ENCODE measurements at places on chromosomes 6 and 20.

DNA sequence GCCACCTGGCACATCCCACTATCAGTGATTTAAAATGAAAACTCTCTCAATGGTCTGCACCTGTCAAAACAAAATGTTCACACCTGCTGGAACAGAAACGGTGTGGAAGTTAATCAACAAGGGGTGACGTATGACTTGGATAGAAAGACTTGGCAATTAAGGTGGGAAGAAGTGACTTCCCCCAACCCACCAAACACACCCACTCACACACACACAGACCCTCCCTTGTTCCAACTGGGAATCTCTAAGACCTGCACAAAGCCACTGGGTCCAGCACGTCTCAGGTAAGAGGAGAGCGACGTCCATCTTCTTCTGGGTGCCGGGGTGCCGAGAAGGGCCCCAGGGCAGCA, 25.1 kb upstream of the TCFL5 start:
- no peak for DNase-seq

GRCh38 chr20:57313230-57313629, 16.4 kb upstream of the SPO11 start:
- no peak for DNase-seq

DNA sequence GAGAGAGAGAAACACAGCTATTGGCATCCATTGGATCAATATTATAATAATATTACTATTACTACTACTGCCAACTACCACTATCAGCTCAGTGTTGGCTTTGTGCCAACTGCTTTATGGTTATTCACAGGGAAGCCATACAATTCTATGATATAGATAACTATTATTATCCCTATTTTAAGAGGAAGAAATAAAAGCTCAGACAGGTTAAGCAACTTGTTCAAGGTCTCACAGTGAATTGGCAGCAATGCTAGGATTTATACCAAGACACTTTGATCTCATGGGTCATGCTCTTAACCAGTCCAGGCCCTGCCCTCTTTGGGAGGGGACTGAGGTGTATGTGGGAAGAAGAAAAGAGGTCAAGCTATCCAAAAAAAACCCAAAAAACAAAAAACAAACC, 82.0 kb upstream of the TRAF3IP2 start:
- no peak for DNase-seq

DNA sequence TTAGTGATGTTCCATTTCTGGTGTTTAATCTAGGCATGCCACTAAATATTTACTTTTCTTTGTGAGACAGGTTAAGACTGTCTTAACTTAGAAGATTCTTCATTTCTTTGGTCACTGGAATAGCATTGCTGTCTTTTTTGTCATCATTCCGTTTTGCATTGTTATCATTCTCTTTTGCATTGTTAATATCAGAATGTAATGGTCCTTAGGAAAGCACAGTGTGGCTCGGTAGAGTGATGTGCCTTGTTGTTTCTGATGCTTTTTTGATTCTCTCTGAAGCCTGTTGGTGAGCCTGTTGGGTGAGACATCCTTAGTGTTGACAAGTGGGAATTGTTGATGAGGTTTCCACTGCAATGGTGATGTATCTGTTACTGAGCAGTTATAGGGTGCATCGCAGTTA, 23.2 kb downstream of the PLCB4 start:
- DNase-seq: no peak

DNA sequence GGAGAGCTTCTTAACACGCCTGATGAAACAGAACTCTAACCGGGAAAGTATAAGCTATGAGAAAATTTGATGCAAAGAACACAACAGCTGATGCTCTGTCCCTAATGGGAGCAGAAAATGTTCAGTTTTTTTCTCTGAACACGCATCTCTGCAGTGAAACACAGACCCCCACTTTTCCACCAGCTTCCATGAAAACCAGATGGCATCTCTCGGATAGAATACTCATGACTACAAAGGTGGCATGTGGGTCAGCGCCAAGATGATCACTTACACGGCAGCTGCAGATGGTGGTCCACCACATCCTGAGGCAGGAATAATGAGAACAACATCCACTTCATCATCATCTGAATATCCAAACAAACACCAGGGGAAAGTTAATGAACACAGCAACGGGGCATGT, 85.2 kb upstream of the CNR1 start:
- DNase-seq: no peak

DNA sequence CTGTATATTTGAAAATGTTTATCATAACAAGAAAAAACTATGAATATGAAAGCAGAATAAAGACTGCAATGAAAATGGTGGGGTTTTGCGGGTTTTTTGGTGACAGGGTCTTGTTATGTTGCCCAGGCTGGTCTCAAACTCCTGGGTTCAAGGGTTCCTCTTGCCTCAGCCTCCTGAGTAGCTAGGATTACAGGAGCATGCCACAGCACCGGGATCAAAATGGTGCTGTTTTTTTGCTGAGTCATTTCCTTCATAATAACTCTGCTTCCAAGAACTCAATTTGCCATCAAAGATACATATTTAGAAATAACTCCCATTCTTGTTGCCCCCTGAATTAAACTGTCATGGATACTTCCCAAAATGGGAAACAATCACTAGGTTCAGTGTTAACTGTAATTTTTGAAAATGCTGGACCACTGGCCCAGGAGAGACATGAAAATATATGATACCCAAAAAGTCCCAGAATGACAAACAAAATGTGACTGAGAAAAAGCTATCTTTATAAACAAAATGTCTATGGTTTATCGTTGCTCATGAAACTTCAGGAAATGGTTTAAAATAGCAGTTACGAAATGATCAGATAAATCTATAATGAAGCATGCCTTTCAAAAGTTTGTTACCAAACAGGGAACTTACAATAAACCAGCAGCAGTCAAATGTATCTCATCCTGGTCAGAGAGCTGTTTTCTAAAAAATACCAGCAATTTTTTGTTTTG, 32.2 kb downstream of the ILRUN start:
- DNase-seq: no peak

DNA sequence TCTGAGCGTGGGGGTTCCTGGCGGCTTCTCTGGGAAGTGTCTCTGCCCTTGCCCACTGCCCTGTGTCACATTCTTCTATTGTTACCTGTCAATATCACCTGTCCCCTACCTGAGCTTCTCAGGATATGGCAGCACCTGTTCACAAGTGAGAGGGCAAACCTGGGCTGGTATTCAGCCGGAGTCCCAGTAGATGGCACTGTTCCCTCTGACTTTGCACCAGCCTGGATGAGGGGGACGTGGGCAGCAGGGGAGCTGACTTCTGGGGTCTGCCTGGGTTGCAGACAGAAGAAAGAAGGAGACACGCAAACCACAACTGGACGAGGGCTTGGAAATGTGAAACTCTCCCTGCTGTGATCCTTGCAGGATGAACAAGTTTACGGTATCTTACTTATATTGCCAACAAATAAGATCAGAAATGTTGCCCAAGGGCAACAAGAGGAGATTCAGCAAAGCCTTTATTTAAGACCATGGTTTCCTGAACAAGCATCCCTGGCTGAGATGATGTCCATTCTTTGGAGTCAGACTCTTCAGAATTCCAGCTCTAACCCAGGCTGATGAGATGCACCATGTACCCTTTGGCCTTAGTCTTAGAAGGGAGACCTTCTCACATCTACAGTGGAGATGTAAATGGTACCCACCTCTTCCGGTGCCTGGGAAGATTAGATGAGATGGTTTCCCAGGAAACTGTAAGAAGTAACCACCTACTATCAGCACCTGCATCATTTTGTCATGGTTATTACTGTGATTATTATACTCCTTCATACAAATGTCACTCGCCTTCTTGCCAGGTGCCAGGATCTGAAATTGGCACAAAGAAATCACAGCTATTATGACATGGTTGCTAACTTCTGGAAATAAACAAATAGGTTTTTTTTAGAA, 400.0 kb upstream of the CDH4 start:
- DNase-seq: peak; percentile 23

DNA sequence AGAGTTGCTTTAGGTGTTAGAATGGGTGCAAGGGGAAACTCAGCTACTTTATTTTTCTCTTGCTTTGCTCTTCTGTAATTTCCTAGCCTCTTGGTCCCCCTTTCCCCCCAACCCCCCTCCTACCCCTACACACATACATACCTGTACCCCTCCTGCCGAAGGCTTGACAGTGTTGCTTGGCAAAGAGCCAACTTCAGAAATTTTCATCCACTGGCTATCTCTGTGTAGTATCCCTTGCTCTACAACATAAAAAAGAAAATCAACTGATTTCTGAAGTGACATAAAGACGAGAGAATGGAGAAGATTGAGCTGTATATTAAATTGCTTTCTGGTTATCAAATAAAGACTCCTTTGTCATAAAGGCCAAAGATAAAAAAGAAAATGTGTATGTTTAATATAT, 498.1 kb upstream of the SOX4 start:
- no peak for DNase-seq

GRCh38 chr6:6886171-6886885, 221.4 kb upstream of the RREB1 start:
- no peak for DNase-seq

DNA sequence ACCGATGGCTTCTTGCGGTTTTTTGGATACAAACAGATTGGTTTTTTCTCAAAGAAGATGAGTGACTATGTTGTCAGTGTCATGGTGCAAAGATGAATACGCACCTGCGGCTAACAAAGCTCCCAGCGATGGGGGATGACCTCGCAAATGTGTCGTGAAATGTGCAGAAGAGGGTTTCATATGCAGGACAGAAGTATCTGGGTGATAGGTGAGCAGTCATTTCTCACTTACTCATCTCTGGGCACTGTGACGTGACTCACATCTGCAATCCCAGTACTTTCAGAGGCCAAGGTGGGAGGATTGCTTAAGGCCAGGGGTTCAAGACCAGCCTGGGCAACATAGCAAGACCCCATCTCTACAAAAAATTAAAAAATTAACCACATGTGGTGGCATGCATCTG, 216.3 kb downstream of the ERMARD start:
- DNase-seq: no peak

- peak; percentile 27 for DNase-seq
Measured at GRCh38 chr20:48384147-48384818, 443.5 kb downstream of the PREX1 start.

DNA sequence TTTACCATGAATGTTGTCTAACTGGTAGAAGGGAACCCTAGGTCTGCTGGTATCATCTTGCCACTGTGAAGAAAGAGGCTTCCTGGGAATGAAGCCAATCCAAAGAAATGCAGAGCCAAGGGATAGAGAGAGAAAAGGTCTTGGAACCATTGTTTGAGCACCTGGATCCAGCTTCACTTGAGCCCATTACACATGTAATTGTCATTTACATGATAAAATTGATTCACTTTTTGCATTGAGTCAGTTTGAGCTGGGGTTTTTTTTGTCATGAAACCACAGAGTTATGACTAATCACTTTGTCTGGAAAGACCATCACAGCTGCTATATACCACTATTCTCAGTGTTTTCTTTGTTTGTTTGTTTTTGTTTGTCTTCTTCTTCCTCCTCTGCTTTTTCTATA, 112.3 kb downstream of the CBLN4 start:
- DNase-seq: no peak

DNA sequence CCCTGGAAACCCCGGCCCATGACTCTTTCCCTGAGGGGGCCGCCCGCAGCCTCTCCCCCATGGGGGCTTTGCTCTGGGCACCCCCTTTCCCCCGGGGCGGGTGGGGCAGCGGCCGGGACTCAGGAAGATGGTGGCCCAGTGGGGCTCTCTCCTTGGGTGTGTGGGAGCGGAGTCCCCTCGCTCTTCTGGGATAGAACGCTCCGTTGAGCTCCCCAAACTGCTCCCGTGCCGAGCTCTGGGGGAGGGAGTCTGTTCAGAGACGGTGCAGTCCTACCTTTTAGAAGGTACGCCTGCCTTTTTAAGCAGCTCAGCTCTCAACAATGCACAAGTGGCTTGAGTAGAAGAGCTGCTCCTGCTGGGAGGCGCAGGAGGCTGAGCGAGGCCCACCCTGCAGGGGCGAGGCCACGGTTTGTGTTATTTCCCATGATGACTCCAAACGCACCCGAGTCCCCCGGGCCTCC, 21.7 kb upstream of the BHLHE23 start:
- no peak for DNase-seq

- no peak for DNase-seq
Measured at GRCh38 chr20:2507875-2508630, 662 bp downstream of the ZNF343 start.

GRCh38 chr20:63963784-63964301, 5.9 kb downstream of the ZNF512B start:
- DNase-seq: no peak

DNA sequence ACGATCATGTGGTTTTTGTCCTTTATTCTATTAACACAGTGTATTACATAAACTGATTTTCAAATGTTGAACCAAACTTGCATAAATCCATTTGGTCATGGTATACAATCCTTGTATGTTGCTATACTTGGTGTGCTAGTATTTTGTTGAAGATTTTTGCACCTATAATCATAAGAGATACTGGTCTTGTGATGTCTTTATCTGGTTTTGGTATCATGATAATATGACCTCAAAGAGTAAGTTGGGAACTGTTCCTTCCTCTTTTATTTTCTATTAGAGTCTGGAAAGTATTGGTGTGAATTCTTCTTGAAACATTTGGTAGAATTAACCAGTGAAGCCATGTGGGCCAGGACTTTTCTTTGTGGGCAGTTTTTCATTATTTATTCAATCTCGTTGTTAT, 65.3 kb downstream of the TRPC4AP start:
- no peak for DNase-seq

- DNase-seq: no peak
Measured at GRCh38 chr6:21946298-21946783, 350.5 kb downstream of the PRL start.

GRCh38 chr6:121436274-121436857, 920 bp downstream of the GJA1 start:
- no peak for DNase-seq

DNA sequence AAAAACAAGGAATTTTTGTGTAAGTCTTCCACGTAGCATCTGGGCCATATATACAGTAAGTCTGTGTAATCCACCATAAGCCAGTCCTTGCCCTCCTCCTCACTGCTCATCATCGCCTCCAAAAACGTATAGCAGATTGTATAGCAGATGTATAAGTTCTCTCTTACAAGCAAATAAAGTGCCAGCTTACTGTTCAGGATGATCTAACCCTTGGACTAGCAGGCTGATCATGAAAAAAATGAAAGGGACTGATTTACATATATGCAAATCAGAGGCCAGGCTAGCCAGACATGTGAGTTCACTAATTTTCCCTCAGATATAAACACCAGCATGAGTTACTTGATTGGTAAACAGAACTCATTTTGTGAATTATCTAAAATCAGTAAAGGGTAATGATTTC, 171.5 kb downstream of the LY86 start:
- peak; percentile 28 for DNase-seq

DNA sequence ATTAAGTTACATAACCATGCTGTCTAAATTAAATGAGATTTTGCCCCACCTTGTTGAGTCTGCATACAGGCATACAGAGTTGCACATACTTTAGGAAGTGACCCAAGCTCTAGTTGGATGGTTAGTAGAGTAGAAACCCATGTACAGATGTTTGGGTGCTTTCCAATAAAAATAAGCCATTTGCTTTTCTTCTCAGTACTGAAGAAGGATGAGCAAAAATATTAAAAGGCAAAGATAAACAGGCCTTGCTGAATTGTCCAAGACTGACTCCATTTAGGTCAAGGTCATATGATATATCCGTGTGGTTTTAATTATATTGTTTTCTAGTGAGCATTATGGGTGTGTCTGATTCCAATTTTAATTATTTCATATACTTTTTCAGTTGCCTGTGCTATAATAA, 589.4 kb downstream of the RFPL4B start:
- DNase-seq: no peak
